Activated B cell treated with CpG ODN at 0.5 μM for 24 hours (primary cell): ENCODE measurements at places on chromosomes 6 and 20. TPM values are rescaled to one million over a fixed set of nuclear protein-coding genes. Genes with fewer than 3 reads are reported as not detected.

GRCh38 chr20:58906894-58907293 is 54.4 kb downstream of the GNAS start:
- H3K4me1 ChIP-seq: peaks cover 61% of the 10 kb centered on the region
- peak overlapping the region; percentile 82 for H3K4me3 ChIP-seq
- H3K27me3 ChIP-seq: no peaks in the 10 kb centered on the region
- peaks cover 88% of the 10 kb centered on the region for H3K36me3 ChIP-seq
- DNase-seq: no peak

DNA sequence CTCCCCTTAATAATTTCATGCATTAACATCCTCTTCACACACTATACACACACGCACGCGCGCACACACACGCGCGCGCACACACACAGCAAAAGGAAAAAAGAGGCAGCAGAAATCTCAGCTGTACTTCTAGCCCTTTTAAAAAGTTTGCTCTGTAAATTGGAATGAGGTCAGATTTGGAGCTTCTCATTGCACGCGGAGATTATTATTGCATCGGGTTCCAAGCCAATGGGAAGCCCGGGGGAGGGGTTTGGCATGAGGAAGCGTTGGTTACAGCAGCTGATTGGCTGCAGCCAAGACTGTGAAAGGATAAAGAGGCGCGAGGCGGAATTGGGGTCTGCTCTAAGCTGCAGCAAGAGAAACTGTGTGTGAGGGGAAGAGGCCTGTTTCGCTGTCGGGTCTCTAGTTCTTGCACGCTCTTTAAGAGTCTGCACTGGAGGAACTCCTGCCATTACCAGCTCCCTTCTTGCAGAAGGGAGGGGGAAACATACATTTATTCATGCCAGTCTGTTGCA is at the start of gene SOX4:
SOX4 (plus strand) TSS at position 340 of the 515 bp plus-strand sequence. CDS start 784 bp downstream, outside the sequence.
- no peak within 1 kb of the TSS for H3K4me3 ChIP-seq
- H3K4me1 ChIP-seq: peaks cover 25% of the 10 kb centered on the region
- peaks cover 3% of the 10 kb centered on the region for H3K27me3 ChIP-seq
- peaks cover 6% of the 10 kb centered on the region for H3K36me3 ChIP-seq
- peak; percentile 62 for DNase-seq

- peaks cover 79% of the 10 kb centered on the region for H3K36me3 ChIP-seq
- H3K27me3 ChIP-seq: no peaks in the 10 kb centered on the region
- H3K27ac ChIP-seq: no peak overlapping the region
- no peak overlapping the region for H3K4me3 ChIP-seq
Measured at GRCh38 chr20:62258499-62259293, 20.4 kb downstream of the OSBPL2 start.

- no peaks in the 10 kb centered on the region for H3K27me3 ChIP-seq
- no peak overlapping the region for H3K4me3 ChIP-seq
- H3K36me3 ChIP-seq: no peaks in the 10 kb centered on the region
- peaks cover 6% of the 10 kb centered on the region for H3K4me1 ChIP-seq
Measured at GRCh38 chr6:452301-453067, 60.9 kb downstream of the IRF4 start.

DNA sequence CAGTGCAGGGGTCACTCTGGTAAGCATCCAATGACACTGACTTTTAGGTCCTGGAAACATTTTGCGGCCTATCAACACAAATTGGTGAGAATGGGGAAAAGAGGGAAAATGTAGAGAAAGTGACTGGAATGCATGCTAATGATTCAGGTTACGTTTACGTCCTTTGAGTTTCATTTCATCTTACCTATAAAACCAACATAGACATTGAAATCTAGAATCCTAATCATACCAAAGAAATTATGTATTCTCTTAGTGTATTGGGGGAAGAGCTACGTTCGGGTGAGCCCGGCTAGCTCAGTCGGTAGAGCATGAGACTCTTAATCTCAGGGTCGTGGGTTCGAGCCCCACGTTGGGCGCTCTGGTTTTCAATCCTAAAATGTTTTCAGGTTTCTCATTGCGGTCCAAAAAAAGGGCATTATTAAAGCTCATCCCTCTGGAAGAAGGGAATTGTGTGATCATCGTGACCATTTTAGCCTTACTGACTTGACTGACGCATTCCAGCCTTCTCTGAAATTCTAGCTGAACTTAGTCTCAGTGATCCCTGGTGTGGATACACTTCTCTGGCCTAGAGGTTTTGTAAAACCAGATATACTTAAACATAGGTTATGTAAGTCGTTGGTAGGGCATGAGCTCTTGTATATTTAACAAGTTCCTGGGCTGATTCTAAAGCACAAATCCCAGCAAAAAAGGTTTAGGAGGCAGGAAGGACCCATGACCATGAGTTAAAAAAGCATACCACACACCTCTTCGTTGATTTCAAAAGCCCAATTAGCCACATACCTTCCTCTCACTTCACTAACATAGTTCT is 18.3 kb downstream of the HMGN4 start:
- peak overlapping the region; percentile 17 for H3K4me3 ChIP-seq
- peaks cover 2% of the 10 kb centered on the region for H3K36me3 ChIP-seq
- H3K27ac ChIP-seq: peak overlapping the region; percentile 63
- peaks cover 14% of the 10 kb centered on the region for H3K4me1 ChIP-seq

DNA sequence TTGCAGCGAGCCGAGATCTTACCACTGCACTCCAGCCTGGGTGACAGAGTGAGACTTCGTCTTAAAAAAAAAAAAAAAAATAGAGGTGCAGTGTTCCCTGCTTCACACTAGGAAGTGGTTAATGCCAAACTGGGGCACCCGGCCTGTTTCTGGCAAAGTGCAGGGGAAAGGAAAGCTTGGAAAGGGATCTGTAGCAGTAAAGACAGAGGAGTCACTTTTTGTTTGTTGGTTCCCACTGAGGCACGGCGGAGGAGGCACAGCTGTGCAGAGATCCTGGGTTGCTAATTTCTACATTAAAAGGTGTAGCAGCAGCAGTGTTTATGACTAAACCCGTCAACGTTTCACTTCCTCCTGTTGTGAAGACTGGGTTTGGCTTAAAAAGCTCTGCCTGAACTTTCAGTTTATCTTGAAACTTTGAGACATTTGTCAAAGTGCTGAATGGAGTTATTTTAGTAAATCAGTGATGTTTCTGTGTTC is 125.6 kb downstream of the CARMIL1 start:
- H3K27ac ChIP-seq: no peak overlapping the region
- peak; percentile 46 for DNase-seq
- H3K4me3 ChIP-seq: no peak overlapping the region

- DNase-seq: no peak
- no peak overlapping the region for H3K4me3 ChIP-seq
- H3K36me3 ChIP-seq: no peaks in the 10 kb centered on the region
- peaks cover 3% of the 10 kb centered on the region for H3K27me3 ChIP-seq
- no peak overlapping the region for H3K27ac ChIP-seq
Measured at GRCh38 chr6:81769824-81770223, 17.3 kb upstream of the TENT5A start.

- no peak overlapping the region for H3K4me3 ChIP-seq
- DNase-seq: no peak
- H3K27me3 ChIP-seq: peaks cover 1% of the 10 kb centered on the region
- peaks cover 13% of the 10 kb centered on the region for H3K4me1 ChIP-seq
Measured at GRCh38 chr20:53074811-53075314, 102.7 kb downstream of the TSHZ2 start.

- H3K4me3 ChIP-seq: no peak overlapping the region
- DNase-seq: no peak
- no peaks in the 10 kb centered on the region for H3K36me3 ChIP-seq
- no peaks in the 10 kb centered on the region for H3K27me3 ChIP-seq
- no peak overlapping the region for H3K27ac ChIP-seq
Measured at GRCh38 chr20:38123021-38123587, 42.0 kb downstream of the TGM2 start.

GRCh38 chr6:152261179-152261578 is 376.0 kb downstream of the SYNE1 start:
- DNase-seq: no peak
- no peak overlapping the region for H3K27ac ChIP-seq
- no peak overlapping the region for H3K4me3 ChIP-seq
- H3K4me1 ChIP-seq: no peaks in the 10 kb centered on the region

DNA sequence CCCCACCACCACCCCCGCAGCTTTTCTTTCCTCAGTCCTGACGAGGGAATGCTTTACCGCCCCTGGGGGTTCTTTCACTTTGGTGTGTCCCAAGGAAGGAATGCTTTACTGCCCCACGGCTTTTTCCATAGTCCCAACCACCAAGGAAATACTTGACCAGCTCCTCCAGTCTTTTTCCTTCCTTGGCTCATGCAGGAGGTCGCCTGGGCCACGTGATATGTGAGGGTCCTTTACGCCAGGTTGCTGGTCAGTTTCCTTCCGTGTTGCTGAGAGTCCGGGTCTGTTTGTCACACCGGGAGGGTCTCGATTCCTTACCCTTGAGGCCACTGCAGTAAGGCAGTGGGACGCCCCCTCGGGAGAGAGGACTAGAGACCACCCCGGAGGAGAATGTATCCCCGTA is 58.9 kb upstream of the CDH4 start:
- no peaks in the 10 kb centered on the region for H3K4me1 ChIP-seq
- no peak overlapping the region for H3K27ac ChIP-seq

DNA sequence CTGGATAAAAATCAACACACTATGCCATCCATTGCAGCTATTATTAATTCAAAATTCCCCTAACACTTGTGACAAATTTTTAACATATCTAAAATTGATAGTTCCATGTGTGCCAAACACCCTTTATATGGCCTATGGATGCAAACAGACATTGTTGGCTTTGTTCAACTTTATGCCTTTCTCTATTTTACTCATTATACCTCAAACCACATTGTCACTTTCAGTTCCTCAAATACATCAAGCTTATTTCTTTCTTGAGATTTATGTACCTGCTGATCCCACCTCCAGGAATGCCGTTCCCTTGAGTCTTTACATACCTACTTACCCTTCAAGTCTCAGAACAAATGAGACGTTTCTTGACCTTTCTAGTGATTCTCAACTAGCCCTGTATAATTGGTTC is 193.5 kb upstream of the PLN start:
- H3K4me3 ChIP-seq: no peak overlapping the region
- no peaks in the 10 kb centered on the region for H3K36me3 ChIP-seq
- peaks cover 7% of the 10 kb centered on the region for H3K27me3 ChIP-seq
- H3K4me1 ChIP-seq: peaks cover 6% of the 10 kb centered on the region

GRCh38 chr6:66161546-66162108 is 454.6 kb upstream of the EYS start:
- DNase-seq: no peak
- H3K4me3 ChIP-seq: no peak overlapping the region
- H3K4me1 ChIP-seq: no peaks in the 10 kb centered on the region
- H3K36me3 ChIP-seq: no peaks in the 10 kb centered on the region

- H3K27ac ChIP-seq: no peak overlapping the region
- H3K27me3 ChIP-seq: peaks cover 5% of the 10 kb centered on the region
- H3K36me3 ChIP-seq: peaks cover 4% of the 10 kb centered on the region
- H3K4me3 ChIP-seq: peak overlapping the region; percentile 94
- peaks cover 35% of the 10 kb centered on the region for H3K4me1 ChIP-seq
Measured at GRCh38 chr6:42449917-42450476, 1.7 kb downstream of the TRERF1 start.

DNA sequence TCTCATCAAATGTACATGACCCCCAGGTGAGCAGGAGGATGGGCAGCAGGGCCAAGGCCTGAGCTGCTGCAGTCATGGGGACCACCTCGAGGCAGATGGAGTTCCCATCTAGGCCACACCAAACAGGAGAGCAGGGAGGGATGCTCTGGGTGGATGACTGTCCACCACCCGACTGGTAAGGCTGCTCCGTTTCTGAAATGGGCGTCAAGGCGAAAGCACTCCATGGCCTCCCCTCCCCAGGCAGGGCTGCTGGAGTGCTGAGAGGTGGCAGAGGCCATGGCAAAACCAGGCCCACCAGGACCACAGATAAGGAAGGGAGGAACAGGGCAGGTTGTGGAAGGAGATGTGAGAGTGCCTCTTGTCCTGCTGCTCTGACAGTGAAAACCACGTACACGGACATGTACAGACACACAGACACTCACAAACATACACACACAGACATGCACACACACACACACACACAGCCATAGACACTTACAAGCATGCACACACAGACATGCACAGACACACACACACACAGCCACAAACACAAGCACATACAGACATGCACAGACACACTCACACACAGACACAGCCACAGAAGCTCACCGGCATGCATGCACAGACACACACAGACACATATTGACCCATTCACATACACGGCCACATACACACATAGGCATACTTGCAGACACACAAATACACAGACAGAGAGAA is 93.2 kb downstream of the PSMG4 start:
- H3K4me3 ChIP-seq: no peak overlapping the region
- DNase-seq: no peak
- no peak overlapping the region for H3K27ac ChIP-seq
- peaks cover 14% of the 10 kb centered on the region for H3K27me3 ChIP-seq

DNA sequence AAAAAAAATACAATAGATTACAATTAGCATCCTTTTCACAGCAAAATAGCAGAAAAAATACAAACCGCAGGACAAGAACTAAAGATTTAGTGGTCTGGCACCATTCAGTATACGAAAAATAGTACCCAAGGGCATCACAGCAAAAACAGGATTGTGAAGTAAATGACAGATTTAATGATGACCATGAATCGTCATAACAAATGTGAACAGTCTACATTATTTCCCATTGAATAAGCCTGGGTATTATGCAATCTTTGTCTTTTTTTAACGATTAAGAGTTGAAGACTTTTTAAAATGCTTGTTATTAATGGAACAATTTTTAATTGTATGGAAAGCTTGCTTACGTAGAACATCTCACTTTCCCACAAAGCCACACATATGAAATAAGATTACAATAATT is 432.8 kb downstream of the PKHD1 start:
- DNase-seq: no peak
- no peak overlapping the region for H3K4me3 ChIP-seq
- H3K27ac ChIP-seq: no peak overlapping the region
- H3K36me3 ChIP-seq: no peaks in the 10 kb centered on the region

DNA sequence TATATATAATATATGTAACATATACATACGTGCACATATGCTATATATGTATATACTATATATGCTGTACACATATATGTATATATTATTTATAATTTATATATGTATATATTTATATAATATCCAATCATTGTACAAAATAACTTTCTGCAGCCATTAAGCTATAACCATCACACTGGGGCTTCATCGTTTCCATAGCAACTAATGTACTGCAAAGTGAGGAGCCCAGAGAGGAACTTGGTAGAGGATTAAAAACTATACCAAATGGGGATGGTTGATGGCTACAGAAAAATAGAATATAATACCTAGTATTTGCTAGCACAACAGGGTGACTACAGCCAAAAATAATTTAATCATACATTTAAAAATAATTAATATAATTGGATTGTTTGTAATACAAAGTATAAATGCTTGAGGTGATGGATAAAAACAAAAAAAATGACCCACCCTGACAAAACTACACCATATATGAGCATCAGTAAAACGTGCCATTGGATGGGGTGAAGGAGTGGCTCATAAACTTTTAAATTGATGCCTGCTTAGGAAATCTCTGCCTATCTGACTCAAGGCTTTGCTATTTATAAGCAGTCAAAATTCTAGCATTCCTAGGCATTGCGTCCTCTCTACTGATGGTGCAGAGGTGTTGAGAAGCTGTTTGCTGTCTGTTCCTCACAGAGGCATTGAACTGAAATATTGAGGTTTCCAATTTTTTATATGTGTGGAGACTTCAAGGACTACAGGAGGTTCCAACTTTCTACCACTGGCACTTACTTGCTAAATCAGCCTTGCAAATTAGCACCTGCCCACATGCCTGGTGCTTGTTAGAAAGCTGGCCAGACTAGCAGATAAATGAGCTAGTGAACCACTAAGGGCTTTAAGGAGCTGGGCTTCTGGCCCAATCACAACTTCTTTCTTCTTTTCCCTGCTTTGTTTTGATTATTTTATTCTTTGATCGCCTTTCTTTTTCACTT is 190.1 kb downstream of the SCP2D1 start:
- H3K27ac ChIP-seq: no peak overlapping the region
- no peaks in the 10 kb centered on the region for H3K4me1 ChIP-seq
- no peak for DNase-seq
- no peaks in the 10 kb centered on the region for H3K36me3 ChIP-seq

Gene CAP2
- total RNA-seq: not detected in 2 replicates

Gene LY6G5B
- 23.2 and 33.1 TPM in 2 replicates for total RNA-seq

Gene WFDC5
- not detected in 2 replicates for total RNA-seq
